Astrocyte of the spinal cord (primary cell): ENCODE measurements at places on chromosomes 7 and 10.

GRCh38 chr7:43701500-43701854 lies 27.8 kb downstream of the COA1 start:
- DNase-seq, result no peak

- peak; percentile 24 for DNase-seq
Observed at GRCh38 chr10:116444527-116445142, 17.0 kb downstream of the PNLIPRP3 start.

- DNase-seq, result no peak
Observed at GRCh38 chr7:88922944-88923343, 127.4 kb upstream of the TEX47 start.

GRCh38 chr10:126227762-126228134 lies 160.5 kb downstream of the ADAM12 start:
- peak; percentile 81 for DNase-seq

DNA sequence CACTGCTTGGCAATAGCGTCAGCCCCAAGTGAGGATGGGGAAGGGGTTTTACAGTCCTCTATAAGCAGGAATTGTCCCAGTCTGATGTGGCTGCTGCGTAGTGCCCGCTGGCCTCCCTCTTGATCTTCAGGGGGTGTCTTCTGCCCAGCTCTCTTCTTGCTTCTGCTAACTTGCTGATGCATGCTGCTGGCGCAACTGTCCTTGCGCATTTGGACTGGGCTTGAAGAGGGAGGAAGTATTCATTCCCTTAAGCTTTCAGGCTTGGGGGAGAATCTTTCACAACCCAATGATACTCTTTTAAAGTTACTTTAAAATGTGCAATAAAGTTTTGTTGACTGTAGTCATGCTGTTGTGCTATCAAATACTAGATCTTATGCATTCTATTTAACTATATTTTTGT lies 10.3 kb downstream of the GALNT11 start:
- DNase-seq, result no peak

GRCh38 chr7:122884186-122884585 lies 2.1 kb downstream of the CADPS2 start:
- DNase-seq, result no peak

DNA sequence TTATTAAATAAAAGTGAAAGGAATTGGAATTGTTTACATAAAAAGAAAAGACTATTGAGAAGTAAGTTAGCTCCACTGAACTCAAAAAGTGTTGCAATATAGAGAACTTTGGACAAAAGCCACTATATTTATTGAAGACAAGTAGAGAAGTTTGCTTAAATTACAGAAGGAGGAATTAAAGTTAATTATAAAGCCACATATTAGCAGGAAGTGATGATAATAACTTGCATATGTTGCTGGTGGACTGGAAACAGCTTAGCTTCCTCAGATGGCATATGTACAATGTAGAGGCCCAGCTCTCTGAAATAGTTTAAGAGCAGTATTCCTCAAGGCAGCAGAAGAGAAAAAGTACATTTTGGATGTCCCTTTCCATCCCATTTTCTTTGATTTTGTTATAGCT lies 400.7 kb downstream of the GATA3 start:
- DNase-seq, result no peak
